Aorta (tissue), 5 donors: ENCODE measurements at places on chromosomes 7 and 10. TPM values are rescaled to one million over a fixed set of nuclear protein-coding genes. Genes with fewer than 3 reads are reported as not detected.
A peak's percentile ranks its signal among the peaks of the same experiment; 100 is the strongest.

ADIRF gene
- 688 TPM for total RNA-seq

GCK gene
- 1.2 TPM for total RNA-seq

SLC29A4 gene
- total RNA-seq = 2.2 TPM

KCNH2 gene
- total RNA-seq = 0.65 TPM

CTNNA3 gene
- total RNA-seq = 8.9 TPM

- DNase-seq = no peak
These were observed 67.6 kb downstream of the CAV1 start for GRCh38 chr7:116592445-116592844.

DNA sequence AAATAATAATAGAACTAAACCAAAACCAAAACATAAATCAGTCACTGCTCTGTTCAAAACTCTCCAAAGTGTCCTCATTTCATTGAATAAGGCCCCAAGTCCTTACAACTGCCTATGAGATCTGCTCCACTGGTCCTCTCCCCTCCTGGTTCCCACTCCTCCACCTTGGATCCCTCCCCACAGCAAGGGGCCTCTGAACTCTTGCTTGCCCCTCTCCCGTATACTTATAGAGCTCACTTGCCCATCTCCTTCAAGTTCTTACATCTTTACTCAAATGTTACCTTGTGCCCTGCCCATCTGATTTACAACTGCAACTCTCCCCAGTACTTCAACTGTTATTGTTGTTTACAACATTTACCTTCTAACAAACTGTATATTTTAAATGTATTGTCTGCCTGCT, 819 bp downstream of the POLD2 start:
- no peak for DNase-seq

DNA sequence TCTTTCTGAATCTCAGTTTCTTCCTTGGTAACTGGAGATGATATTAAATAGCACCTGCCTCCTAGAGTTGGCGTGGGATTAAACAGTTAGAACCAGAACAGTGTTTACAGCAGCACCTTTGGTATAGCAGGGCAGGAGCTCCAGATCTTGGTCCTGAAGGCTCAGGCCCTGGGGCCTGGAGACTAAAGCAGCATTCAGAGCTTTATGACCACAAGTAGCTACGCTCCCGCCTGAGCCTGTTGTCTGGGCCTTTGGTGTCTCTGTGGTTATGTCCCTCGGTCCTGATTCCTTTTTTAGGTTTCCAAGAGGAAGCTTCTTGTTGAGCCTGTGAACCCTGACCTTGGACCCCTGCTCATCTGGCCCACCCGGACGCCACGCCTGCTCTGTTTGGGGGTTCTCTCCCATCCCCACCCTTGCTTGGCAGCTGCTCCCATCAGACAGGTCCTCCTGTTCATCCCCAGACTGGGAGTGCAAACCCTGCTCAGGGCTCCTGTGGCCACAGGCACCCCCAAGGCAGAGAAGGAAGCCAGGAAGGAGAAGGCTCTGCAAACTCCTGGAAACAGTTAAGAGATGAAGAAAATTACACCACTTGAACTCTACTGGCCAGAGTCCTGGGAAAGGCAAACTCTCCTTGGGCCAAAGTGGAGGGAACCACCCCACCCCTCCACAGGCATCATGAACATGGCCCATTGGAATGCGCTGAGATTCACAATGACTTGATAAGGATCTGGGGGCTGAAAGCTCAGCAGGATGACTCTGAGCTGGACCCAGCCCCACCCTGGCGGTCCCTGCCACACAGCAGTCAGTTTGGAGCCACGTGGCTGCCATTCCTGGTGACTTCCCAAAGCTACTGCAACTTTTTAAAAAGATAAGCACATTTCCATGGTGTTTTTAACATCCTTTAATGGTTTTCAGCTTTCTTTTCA, 50.1 kb upstream of the TMEM72 start:
- peak; percentile 78 for DNase-seq

DNA sequence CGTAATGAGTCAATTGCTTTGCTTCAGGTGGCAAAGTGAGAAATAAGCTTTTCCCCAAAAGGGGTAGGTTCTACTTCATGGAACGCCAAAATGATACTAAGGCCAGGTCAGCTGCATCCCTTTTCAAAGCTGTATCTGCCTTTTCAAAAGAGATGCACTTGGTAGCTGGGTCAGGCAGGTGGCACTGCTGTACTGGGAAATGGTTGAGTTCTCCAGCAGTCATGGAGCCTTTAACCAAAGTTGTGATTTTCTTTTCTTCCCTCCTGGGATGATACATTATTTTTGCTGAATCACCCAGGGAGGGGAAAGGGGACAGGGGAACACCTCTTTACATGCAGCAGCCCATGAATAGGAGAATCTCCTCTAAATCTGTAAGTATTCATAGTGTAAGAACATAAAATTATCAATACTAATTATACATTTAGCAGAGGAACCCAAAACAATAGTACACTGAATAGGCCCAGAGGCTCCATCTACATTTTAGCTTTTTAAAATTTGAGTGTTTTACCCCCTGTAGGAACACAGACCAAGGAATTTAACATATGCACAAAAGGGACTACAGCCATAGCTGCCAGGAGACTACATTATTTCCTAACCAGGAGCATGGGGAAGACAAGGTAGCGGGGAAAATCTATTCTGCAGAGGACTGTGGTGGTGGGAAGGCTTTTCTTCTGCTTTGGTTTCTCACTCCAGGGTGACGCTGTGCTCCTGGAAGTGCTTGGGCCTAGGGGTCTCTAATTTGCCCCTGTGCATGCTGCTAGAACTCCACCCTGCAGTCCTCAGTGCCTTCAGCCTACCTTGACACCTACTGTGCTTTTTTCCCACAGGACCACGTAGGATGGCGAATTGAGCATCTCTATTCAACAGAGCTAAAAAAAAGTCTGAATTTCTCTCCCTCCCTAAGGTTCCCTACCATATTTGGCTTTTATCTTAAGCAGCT, 6.4 kb upstream of the GPR22 start:
- DNase-seq = no peak

DNA sequence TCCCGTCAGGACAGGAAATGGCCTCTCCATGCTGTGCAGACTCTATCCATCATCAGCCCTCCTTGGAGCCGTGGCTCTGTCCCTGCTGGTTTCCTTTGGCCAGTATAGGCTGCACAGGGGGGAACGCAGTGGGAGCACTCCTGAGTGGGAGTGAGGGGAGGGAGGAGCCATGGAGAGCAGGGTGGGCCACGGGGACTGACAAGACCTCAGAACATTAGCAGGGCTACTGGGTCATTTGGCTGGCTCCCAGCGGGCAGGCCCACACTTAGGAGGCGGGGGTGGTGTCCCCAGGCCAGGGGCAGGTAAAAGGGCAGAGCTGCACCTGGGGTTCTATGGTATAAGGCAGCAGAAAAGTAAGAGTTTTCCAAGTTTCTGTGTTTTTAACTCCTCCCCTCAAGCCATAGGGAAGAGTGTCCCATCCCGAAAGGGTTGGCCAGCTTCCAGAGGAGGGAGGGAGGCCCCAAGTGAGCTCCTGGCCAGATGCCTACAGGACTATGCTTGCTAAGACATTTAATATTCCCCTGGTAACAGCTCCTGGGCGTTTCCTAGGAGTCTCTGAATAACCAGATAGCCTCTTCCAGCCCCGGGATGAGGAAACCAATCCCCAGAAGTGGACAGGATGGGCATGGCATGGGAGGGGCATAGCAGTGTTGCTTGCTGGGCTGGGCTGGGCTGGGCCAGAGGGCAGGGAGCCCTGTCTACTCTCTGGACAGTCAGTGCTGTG, 5.5 kb upstream of the OPN4 start:
- DNase-seq = no peak

GRCh38 chr10:90530521-90530920, 327.3 kb downstream of the HTR7 start:
- no peak for DNase-seq

DNA sequence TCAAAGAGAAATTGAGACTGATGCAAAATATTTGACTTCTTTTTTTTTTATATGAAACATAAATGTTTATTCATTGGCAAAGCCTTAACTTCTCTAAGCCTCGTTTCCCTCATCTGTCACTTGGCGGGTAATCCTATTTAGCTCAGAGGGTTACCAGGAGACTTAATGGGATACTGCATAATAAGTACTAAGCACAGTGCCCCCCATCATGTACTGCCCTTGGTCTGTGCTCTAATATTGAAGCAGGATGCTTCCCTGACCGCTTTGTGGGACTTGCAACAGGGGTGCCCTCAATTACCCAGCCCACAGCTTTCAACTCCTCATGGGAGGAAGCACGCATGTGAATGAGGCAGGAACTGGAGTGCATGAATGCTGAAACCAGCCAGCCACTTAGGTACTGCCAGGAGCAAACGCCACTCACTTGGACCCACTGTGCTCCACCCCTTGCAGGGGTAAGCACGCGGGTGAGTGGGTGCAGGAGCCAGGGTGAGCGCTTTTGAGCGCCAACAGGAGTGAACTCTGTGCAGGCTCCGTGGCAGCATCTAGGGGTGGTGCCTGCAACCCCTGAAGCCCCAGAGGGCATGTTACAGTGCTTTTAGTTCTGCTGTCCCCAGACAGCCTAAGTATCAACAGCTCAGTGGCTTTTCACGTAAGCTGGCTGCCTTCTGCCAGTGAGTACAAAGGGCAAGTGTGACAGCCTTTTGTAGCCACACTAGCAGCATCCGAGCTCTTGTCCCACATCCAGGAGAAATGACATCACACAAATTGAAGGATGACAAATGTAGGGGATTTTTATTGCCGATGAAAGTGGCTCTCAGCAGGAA, 209.8 kb upstream of the C7orf33 start:
- DNase-seq = no peak

DNA sequence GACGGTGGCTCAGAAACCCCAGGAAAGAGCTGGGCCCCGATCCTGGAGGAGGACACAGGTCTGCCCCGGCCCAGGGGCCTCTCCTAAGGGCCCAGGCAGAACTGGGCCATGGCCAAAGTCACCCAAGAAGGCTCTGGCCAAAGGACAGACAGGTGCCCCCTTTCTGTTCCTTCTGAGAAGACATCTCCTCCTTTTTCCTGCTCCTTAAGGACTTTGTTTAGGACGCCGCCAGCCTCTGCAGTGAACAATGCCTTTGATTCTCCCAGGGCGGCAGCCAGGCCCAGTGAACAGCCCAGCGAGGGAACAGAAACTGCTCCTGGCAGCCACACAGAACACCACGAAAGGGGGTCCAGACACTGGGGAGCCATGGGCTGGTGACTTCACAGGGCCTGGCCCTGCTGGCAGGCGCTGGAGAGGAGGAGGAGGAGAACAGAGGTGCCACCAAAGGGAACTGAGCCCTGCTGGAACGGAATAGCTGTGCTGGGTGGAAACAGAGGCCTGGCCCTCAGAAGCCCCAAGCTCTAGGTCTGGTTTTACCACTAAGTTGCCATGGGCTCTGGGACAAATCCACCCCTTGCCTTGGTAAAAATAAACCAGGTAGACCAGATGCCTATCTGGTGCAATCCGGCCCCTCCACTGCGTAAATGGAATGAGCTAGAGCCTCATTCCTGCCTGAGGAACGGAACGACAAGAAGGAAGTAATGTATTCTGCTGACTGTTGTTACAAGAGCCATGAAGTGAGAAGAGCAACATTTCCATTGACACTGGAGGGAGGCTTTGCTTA, 163.3 kb upstream of the RHEB start:
- DNase-seq = peak; percentile 69

DNA sequence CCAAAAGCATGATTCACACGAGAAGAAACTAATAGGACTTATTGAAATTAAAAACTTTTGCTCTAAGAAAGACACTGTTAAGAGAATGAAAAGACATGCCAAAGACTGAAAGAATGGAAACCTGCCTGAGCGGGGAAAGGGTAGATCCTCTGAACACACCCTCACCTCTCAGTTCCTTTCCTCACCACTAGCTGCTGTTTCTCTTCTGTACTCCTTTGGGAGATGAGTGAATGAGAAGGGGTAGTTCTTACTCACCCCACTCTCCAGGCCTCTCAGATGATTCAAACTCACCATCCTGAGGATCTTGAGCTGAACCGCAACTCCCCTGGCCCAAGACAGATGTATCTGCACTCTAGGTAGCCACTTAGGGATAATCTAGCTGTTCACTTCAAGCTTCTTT, 41.9 kb downstream of the IQUB start:
- DNase-seq = no peak

DNA sequence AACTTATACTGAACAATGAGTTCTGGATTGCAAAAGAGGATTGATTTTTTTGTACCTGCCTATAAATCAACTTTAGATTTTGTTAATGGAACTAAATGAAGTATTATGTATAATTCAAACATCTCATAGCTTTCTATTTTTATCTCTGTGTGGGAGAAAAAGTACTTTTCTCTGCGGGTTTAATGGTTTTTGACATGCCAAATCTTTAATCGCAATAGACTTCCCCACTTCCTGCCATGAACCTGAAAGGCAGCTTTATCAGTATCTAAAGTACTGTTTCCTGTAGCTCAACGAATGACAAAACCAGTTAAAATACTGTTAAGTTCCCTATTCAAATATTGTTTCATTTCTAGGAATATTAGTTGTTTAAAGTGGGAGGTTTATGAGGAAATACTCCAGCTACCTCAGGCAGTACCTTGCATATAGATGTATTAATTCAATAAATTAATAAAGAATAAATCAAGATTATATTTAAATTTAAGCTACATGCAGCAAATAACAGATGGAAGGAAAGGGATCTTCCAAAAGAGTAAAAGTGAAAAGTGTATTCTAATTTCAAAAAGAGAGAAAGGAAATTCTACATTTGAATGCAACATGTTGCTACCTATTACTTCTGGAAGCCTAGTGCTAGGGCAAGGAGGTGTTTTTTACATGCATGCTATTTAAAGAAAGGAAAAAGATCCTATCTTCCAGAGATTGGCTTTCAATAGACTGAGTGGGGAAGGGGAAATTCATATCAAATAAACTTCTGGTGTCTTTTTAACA, 75.9 kb downstream of the SVOPL start:
- no peak for DNase-seq

DNA sequence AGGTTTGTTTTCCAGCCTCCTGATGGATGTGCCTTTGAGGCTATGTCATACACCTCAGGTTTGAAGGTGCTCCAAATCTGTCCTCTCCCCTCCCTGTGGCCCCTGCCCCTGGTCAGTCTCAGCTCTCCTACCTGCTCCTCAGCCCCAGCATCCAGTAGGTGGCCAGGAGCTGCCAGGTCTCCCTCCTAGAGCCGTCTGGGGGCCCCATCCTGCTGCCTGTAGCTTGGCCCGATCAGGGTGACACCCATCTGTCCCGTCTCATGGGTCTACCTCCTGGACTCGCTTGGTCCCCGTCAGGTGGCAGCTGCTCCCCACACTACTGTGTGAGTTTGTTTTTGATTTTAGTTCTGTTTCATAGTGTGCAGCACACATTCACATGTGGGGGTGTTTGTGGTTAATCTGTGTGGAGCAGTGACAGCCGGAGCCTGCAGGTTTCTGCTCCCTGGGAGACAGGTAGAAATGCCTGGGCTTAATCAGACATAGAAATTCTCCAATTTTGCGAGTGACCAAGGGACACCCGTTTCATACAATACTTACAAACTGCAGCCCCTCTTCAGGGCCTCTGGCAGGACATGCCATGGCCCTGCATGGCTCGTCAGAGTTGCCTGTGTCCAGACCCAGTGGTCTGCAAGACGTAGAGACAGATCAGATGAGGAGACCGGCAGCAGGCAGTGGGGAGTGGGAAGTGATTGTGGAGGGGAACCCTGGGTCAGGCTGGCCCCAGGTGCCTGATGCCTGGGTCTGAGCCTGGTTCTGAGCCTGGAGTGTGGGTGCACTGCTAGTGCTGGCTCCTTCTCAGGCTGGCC, 17.1 kb downstream of the ADCY1 start:
- DNase-seq = no peak

- DNase-seq = no peak
These were observed 343.9 kb downstream of the RNLS start for GRCh38 chr10:88239212-88239611.

- DNase-seq = no peak
These were observed 243.2 kb upstream of the TMEM229A start for GRCh38 chr7:124276005-124276622.

- no peak for DNase-seq
These were observed 93.6 kb downstream of the CTNNA3 start for GRCh38 chr10:67602268-67602950.
